Stimulated activated CD4-positive, alpha-beta T cell treated with anti-CD3 and anti-CD28 coated beads, Interleukin-4, amount 100 ng/mL, for 1 hour (primary cell): ENCODE measurements at places on chromosomes 16 and 17.

DNA sequence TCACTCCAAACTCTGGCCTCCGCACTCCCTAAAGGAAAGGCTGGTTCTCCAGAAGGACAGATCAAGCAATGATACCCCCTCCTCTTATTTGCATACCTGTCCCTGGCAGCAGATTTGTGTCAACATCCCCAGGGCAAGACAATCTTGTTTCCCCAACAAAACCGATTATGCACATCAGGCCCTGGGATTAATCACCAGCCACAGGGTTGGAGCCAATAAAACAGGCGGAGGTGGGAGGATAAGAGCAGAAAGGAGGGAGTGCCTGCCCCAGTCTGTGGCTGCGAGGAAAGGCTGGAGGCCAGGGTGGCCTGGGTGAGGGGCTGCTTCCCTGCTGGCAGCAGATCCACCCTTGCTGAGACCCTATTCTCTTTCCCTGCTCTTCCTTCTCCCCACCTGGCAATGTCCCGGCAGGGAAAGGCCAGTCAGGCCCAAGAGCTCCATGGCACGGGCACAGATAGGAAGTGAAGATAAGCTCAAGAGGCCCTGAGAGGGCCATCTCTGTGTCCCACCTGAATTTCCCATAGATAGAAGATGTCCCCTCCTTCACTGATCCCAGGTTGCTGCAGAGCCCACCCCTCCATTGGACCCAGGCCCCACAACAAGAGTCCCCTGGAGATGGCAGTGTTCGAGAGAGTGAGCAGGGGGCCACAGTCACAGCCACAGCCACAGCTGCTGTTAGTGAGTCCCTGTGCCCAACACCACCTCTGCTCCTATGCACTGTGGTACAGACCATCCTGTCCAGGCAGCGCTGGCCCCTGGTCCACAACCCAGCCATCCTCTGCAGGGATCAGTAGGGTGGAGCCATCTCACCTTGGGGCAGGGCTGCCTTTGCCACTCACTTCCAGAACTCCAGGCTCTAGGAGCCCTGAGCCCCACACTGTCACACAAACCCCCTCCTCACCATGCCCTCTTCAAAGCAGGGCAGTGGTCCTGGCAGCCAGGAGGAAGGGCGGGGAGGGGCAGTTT, 137.5 kb downstream of the SDK2 start:
- no peak for DNase-seq

GRCh38 chr17:59669411-59669810, 37.8 kb downstream of the PTRH2 start:
- DNase-seq, result no peak

DNA sequence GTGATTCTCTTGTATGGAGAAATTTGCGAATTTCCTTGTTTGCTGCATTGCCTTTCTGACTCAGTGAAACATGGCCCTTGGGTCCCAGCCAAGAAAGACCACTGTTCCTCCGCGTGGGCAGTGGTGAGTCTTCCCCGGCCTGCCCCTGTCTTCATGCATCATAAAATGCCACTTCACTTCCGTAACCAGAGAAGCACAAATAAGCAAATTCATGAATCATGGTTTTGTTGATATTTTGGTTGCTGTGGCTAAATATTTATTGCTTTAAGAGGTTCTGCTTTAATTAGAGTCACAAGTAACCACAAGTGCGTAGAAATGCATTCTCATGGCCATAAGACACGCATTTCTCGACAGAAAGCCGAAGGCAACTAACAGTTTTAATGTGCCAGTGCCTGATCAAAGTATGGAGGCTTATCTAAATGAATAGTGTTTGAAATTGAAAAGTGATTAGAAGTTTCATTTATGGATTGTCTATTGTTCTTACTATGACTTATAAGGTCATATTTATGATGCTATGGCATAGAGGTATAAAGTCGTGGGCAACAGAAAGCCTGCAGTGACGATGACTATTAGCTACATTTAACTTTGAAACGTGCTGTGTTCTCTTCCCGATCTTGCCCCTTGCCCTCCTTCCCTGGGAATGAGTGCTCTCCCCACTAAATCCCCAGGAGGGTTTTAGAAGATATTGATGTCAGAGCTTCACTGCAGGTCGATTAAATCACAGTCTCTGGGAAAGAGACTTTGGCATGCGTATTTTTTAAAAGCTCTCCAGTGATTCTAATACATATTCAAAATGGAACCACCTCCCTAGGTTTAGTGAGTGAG, 76.0 kb downstream of the WIPI1 start:
- no peak for DNase-seq

DNA sequence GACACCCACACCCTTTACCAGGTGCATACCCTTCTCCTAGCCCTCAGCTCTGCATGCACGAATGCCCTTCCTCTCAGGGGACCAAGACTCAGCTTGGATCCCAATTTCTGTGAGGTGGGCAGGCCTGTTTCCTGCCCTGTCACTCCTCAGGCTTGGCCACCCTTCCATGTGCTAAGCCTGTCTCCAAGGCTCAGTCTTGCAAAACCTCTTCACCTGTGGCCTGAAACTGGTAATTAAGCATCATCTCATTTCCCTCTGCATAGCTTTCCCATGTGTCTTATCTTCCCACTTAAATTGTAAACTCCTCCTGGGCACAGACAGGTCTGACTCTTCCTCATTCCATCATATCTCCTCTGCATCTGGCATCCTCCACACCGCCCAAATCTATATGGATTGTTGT, 31.0 kb upstream of the SMPD3 start:
- no peak for DNase-seq

- no peak for DNase-seq
Observed at GRCh38 chr17:29383686-29384085, 6.5 kb upstream of the TAOK1 start.
